ENCODE measurements at places on chromosomes 16 and 17. TPM values are rescaled to one million over a fixed set of nuclear protein-coding genes. Genes with fewer than 3 reads are reported as not detected.

- DNase-seq = peak; percentile 84
- peaks cover 7% of the 10 kb centered on the region for H3K36me3 ChIP-seq
- peak within 1 kb of the TSS; percentile 98 for H3K27ac ChIP-seq
Observed at GRCh38 chr16:1492923-1493745, at the start of gene TELO2. TELO2 (plus strand) TSS chr16:1493360; CDS start chr16:1494282, 922 bp downstream.

GRCh38 chr17:63019138-63019873, 53.3 kb downstream of the TANC2 start:
- H3K27me3 ChIP-seq = no peaks in the 10 kb centered on the region
- H3K4me1 ChIP-seq = no peaks in the 10 kb centered on the region
- H3K36me3 ChIP-seq = no peaks in the 10 kb centered on the region
- no peak overlapping the region for H3K4me3 ChIP-seq

DNA sequence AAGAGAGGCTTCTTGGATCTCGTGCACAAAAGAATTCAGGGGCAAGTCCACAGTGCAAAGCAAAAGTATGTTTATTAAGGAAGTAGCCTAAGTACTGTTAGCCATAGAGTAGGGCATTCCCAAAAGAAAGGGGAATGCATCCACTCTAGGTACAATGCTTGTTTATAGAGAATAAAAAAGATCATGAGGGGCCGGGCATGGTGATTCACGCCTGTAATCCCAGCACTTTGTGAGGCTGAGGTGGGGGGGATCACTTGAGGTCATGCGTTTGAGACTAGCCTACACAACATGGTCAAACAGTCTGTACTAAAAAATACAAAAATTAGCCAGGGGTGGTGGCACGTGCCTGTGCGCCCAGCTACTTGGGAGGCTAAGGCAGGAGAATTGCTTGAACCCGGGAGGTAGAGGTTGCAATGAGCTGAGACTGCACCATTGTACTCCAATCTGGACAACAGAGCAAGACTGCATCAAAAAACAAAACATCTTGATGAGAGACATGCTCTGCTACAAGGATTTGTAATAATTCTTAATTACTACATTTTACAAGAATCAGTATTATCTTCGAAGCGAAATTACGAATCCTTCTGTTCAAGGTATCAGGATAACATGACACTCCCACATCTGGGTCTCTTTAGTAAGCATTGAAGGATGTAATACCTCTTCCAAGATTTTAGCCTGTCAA, 191.6 kb downstream of the CPPED1 start:
- no peaks in the 10 kb centered on the region for H3K4me1 ChIP-seq
- H3K27me3 ChIP-seq = no peaks in the 10 kb centered on the region
- DNase-seq = no peak
- no peak overlapping the region for H3K4me3 ChIP-seq
- no peaks in the 10 kb centered on the region for H3K36me3 ChIP-seq

Gene TBC1D3C
- not detected for total RNA-seq

Gene SCPEP1
- total RNA-seq = 40.1 TPM

- H3K27ac ChIP-seq = no peak overlapping the region
- H3K36me3 ChIP-seq = no peaks in the 10 kb centered on the region
- DNase-seq = no peak
- H3K4me1 ChIP-seq = peaks cover 27% of the 10 kb centered on the region
Observed at GRCh38 chr17:74843352-74843627, 16.4 kb downstream of the GRIN2C start.

GRCh38 chr17:43475494-43476089, 8.2 kb upstream of the DHX8 start:
- H3K27ac ChIP-seq = no peak overlapping the region
- no peaks in the 10 kb centered on the region for H3K36me3 ChIP-seq
- DNase-seq = no peak
- no peaks in the 10 kb centered on the region for H3K4me1 ChIP-seq

DNA sequence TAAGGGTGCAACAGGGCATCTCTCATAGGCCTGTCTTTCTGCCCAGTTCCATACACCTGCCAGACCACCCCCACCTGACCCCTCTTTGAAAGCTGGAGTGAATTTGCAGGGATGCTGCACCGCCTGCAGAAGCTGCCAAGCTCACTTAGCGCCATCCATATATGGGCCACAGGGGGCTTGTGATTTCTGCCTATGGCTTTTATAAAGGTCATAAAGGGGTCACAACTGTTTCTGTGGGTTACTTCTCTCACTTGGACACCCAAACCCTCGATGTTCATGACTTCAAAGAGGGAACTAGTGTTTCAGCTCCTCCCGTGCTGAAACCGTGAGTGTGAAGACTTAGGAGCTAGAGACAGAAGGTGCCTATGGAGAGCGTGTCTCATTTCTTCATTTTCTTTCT, 23.9 kb upstream of the MEAK7 start:
- H3K4me1 ChIP-seq = no peaks in the 10 kb centered on the region
- no peak for DNase-seq
- H3K36me3 ChIP-seq = no peaks in the 10 kb centered on the region

- H3K36me3 ChIP-seq = peaks cover 4% of the 10 kb centered on the region
- H3K27ac ChIP-seq = no peak overlapping the region
- peaks cover 4% of the 10 kb centered on the region for H3K4me1 ChIP-seq
- H3K27me3 ChIP-seq = no peaks in the 10 kb centered on the region
Observed at GRCh38 chr17:47697906-47698711, 4.1 kb downstream of the TBKBP1 start.

Gene CEP112
- total RNA-seq = 27.2 TPM

- no peak overlapping the region for H3K27ac ChIP-seq
- no peak for DNase-seq
- no peaks in the 10 kb centered on the region for H3K4me1 ChIP-seq
- H3K36me3 ChIP-seq = no peaks in the 10 kb centered on the region
- no peak overlapping the region for H3K4me3 ChIP-seq
- no peaks in the 10 kb centered on the region for H3K27me3 ChIP-seq
Observed at GRCh38 chr16:72300892-72301291, 128.9 kb upstream of the PMFBP1 start.

Gene BAIAP3
- 3.7 TPM for total RNA-seq

Gene MFSD6L
- total RNA-seq = not detected

DNA sequence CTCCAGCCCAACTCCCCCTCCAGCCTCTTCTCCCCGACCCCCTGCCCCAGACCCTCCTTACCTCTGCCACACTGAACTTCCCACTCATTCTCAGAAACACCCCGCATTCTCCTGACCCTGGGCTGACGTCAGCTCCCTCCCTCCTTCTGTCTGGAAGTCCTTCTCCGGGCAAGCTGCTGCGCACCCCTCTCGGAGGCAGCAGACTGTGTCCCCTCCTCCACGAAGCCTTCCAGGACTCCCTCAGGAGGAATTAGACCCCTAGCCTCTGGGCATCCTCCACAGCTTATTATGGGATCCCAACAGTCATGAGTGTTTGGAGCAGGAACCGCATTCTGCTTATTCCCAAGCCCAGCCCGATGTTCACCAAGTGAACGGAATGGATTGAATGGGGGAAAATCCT, 3.4 kb upstream of the RPL38 start:
- H3K4me1 ChIP-seq = peaks cover 5% of the 10 kb centered on the region
- H3K4me3 ChIP-seq = no peak overlapping the region
- H3K36me3 ChIP-seq = peaks cover 13% of the 10 kb centered on the region
- H3K27ac ChIP-seq = no peak overlapping the region

GRCh38 chr16:2199621-2200139, 3.3 kb upstream of the CASKIN1 start:
- DNase-seq = no peak
- H3K36me3 ChIP-seq = no peaks in the 10 kb centered on the region
- peaks cover 26% of the 10 kb centered on the region for H3K27me3 ChIP-seq
- peaks cover 7% of the 10 kb centered on the region for H3K4me1 ChIP-seq
- no peak overlapping the region for H3K27ac ChIP-seq
- no peak overlapping the region for H3K4me3 ChIP-seq

DNA sequence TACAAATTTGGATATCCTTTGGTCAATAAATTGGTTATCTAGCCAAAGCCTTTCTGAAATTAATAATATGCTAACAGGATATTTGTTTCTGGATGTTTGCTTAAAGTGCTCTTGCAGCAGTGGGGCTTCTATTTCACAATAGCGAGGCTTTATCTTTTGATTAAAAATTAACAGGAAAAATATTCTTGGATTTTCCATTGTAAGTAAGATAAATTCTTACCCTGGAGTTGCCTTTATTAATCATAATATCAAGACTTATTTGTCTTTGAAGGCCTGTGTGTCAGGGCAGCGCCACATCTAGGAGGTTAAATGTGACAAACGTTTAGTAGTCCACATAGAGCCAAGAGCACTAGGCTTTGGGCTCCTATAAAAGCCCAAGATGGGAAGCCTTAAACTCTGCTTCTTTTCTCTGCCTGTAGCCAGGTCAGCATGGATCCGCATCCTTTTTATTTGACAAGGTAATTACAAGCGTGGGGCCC, 5.3 kb downstream of the TMEM97 start:
- no peak for DNase-seq
- H3K36me3 ChIP-seq = peaks cover 46% of the 10 kb centered on the region
- H3K4me3 ChIP-seq = no peak overlapping the region
- H3K27me3 ChIP-seq = no peaks in the 10 kb centered on the region
- H3K4me1 ChIP-seq = peaks cover 24% of the 10 kb centered on the region

- H3K27ac ChIP-seq = no peak overlapping the region
- no peaks in the 10 kb centered on the region for H3K4me1 ChIP-seq
- no peak for DNase-seq
- H3K4me3 ChIP-seq = peak overlapping the region; percentile 56
- peaks cover 5% of the 10 kb centered on the region for H3K27me3 ChIP-seq
Observed at GRCh38 chr17:74972973-74973328, 392 bp upstream of the HID1 start.

DNA sequence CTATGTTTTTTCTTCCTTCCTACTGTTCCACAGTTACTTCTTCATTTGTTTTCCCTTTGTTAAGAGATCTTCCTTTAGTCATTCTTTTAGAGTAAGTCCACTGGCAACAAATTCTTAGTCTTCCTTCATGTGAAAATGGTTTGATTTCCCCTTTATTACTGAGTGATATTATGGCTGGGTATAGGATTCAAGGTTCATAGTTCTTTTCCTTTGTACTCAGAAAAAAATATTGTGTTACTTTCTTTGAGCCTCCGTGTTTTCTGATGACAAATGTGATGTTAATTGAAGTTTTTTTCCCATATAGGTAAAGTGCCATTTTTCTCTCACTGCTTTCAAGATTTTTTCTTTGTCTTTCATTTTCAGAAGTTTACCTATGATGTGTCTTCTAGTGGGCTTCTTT, 283.1 kb upstream of the TBX2 start:
- no peak overlapping the region for H3K27ac ChIP-seq
- no peak overlapping the region for H3K4me3 ChIP-seq
- no peaks in the 10 kb centered on the region for H3K4me1 ChIP-seq
- no peak for DNase-seq
- H3K36me3 ChIP-seq = no peaks in the 10 kb centered on the region
- H3K27me3 ChIP-seq = no peaks in the 10 kb centered on the region

DNA sequence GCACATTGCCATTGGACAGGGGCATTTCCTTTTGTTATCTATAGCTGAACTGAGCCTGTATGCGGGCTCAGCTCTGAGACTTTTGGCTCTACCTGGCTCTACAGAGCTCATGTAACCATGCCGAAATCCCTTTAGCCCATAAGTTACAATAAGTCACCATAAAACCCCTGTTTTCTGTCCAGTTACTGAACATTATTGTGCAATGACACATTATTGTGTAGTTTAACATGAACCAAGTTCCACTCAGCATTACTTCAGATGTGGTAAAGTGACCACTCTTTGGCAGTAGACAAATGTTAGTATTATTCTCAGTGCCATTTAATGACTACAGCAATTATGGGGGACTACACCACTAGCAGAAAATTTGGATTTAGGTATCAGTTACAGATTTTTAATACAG, 65.4 kb upstream of the RASL10B start:
- no peak overlapping the region for H3K4me3 ChIP-seq
- no peaks in the 10 kb centered on the region for H3K27me3 ChIP-seq
- H3K4me1 ChIP-seq = no peaks in the 10 kb centered on the region
- H3K27ac ChIP-seq = no peak overlapping the region

DNA sequence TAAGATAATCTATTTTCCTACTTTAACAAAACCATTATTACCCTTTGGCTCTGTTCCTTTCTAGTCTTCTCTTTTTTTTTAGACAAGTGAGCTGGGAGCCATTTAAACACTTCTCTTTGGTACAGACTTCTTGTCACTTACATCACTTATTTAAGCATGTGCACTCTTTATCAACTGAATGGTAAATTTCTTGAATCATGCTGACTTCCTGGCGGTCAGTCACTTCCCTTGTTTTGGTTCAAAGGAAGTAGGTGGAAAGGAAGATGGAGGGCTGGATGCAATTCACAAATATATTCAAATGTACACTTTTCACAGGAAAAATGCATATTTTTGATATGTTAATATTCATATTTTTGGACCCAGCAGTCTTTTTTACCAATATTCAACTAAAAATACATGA, 97.1 kb downstream of the ITFG1 start:
- DNase-seq = no peak
- H3K27me3 ChIP-seq = no peaks in the 10 kb centered on the region
- H3K36me3 ChIP-seq = no peaks in the 10 kb centered on the region
- H3K27ac ChIP-seq = no peak overlapping the region
- no peak overlapping the region for H3K4me3 ChIP-seq
- peaks cover 5% of the 10 kb centered on the region for H3K4me1 ChIP-seq

- no peaks in the 10 kb centered on the region for H3K4me1 ChIP-seq
- no peak overlapping the region for H3K27ac ChIP-seq
- no peaks in the 10 kb centered on the region for H3K27me3 ChIP-seq
- DNase-seq = no peak
- H3K4me3 ChIP-seq = no peak overlapping the region
Observed at GRCh38 chr17:72104164-72104862, 16.5 kb upstream of the SOX9 start.

DNA sequence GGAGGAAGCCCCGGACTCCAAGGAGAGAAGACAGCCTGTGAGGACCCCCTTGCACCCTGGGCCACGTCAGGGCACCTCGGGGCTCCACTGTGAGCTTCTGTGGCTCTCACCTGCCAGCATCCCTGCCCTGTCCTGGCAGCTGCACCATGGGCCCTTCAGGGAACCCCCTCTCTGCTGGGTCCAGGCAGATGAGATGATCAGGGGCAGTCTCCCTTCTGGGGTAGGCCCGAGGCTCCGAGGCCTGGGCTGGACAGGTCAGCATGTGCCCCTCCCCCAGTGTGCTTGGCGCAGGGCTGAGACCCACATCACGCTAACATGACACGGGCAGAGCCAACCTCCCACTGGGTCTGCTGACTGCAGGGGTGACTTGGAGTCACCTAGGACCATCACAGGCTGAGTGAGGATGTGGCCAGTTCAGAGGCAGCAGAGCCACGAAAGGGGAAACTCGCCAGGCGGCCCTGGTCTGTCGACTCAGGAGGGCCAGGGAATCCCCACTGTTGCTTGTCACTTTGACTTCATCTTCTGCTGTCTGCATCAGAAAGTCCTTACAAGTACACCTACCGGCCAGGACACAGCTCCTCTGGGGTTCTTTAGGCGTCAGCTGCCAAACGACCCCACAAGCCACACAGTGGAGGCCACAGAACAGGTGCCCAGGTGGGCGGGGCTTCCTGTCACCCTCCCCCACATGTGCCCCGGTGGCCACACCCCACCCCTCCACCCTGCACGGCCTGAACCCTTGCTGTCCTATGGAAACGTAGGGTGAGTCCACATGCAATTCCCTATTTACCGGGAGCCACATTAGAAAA, 2.2 kb downstream of the GALNS start:
- peaks cover 2% of the 10 kb centered on the region for H3K36me3 ChIP-seq
- H3K4me1 ChIP-seq = peaks cover 3% of the 10 kb centered on the region

All from A673 (cell line).